ENCODE measurements at places on chromosomes 12 and 14.

GRCh38 chr12:12542286-12542685 is 20.4 kb downstream of the DUSP16 start:
- DNase-seq: no peak

DNA sequence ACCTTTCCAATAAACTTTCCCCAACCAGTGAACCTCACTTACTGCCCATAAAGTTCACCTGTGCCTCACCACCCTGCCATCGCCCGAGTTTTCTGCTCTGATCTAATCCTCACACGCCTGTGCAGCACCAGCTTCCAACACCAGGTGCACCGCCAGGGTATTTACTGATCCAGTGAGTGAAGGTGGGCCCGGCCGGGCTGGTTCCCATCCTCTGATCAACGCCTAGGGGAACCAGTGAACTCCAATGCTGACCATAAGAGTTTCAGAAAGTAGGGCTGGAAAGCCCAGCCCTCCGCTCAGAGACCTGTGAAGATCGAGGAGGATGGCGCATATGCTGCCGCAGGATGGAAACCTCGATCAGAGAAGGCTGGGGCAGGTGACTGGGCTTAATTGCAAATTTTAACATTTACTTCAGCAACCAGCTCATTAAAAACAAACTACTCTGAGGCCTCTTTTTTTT is 685 bp upstream of the MYL6B start:
- peak; percentile 62 for DNase-seq

GRCh38 chr12:117994551-117995438 is 21.7 kb upstream of the RFC5 start:
- DNase-seq: no peak

GRCh38 chr14:101197595-101198397 is 294.3 kb upstream of the RTL1 start:
- DNase-seq: no peak

DNA sequence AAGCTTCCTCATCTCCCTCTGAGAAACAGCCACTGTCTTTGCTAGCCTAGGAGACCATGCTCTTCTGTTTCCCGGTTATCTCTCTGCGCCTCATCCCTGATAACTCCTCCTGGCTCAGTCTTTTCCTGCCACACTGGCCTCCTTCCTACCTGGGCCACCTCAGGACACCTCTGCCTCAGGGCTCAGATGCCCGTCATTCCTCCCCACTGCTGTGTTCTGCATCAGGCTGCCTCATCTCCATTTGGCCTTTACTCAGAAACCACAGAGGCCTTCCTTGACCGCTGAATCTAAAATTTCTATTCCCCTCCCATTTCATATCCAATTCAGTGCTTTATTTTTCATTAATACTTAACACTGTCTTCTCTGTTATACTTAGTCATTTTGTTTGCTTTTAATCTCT is 311.0 kb upstream of the RGS6 start:
- no peak for DNase-seq

GRCh38 chr12:12081836-12082497 is 11.2 kb downstream of the BCL2L14 start:
- DNase-seq: peak; percentile 24

GRCh38 chr14:72052356-72052755 is 120.1 kb downstream of the RGS6 start:
- no peak for DNase-seq

- no peak for DNase-seq
These were observed 114.7 kb upstream of the CCDC175 start for GRCh38 chr14:59691266-59691665.

- DNase-seq: no peak
These were observed 23.0 kb upstream of the TC2N start for GRCh38 chr14:91890291-91890749.

DNA sequence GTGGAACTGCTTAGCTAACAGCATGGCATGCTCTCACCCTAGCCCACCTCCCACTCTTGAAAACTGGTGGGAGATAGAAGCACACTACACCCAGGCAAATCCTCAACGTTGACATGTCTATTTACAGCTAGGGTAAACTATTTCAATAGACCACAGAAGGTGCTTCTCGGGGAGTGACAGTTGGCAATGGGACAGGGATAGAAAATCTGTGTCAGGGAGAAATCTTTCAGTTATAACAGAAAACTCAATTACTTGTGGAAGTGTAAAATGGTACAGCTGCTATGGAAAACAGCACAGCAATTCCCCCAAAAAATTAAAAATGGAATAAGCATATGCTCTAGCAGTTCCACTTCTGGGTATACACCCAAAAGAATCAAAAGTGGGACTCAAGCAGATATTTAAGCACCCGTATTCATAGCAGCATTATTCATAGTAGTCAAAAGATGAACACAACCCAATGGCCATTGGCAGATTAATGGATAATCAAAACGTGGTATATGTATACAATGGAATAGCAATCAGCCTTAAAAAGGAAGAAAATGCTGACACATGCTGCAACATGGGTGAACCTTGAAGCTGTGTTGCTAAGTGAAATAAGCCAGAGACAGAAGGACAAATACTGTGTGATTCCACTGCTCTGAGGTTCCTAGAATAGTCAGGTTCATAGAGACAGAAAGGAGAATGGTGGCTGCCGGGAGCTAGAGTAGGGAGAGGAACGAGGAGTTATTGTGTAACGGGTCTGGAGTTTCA is 92.5 kb downstream of the STAB2 start:
- DNase-seq: no peak

DNA sequence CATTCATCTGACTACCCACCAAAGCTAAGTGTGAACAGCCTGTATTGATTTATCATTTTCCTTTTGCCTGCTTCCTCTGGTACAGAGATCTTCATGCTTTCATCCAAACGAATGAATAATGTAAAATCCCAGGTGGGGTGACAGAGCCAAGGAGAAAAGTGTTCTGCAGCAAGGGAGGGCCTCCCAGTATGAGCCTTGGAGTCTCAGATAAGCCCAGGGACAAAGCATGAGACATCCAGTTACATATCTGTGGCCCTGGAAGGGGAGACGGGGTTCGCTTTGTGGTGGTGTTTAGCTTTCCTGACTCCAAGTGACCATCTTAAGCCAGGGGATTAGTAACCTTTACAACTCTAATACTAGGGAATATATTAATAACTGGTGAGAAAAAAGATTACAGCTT is 177.1 kb downstream of the ETV6 start:
- DNase-seq: no peak

GRCh38 chr12:14284184-14284722 is 81.2 kb upstream of the ATF7IP start:
- DNase-seq: no peak

- no peak for DNase-seq
These were observed 191.9 kb upstream of the PWP1 start for GRCh38 chr12:107493666-107494065.

GRCh38 chr12:13128291-13128965 is 25.0 kb upstream of the GSG1 start:
- no peak for DNase-seq

DNA sequence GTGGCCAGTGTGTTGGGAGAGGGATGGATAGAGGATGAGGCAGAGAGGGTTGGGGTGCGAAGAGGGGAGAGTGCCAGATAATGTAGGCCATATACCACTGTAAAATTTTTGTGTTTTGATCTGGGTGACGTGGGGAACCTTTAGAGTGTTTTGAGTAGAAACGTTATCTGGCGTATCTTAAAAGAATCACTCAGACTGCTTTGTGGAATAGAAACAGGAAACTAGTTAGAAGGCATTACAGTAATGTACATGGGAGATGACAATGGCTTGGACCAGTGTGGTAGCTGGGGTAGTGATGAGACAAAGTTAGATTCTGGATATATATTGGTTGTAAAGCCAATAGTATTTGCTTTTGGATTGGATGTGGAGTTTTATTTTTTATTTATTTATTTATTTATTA is 20.6 kb downstream of the ATF1 start:
- DNase-seq: no peak

- no peak for DNase-seq
These were observed 1158.4 kb upstream of the TMEM132C start for GRCh38 chr12:127108360-127109215.

GRCh38 chr12:45517381-45517780 is 212.1 kb upstream of the ARID2 start:
- DNase-seq: no peak

- DNase-seq: no peak
These were observed 139.3 kb upstream of the ARHGAP5 start for GRCh38 chr14:31937730-31938346.

DNA sequence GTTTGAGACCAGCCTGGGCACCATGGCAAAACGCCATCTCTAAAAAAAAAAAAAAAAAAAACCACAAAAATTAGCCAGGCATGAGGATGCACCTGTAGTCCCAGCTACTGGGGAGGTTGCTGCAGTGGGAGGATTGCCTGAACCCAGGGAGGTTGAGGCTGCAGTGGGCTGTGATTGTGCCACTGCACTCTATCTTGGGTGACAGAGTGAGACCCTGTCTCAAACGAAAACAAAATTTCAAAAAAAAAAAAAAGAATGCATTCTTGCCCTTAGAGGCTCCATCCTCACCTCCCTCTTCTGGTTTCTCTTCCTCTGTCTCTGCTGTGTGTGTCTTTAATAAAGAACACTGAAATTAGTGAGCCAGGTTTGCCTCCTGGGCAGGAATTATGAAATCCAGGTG is 107.8 kb downstream of the VCPKMT start:
- no peak for DNase-seq

- no peak for DNase-seq
These were observed 30.8 kb downstream of the COA8 start for GRCh38 chr14:103593577-103593976.

GRCh38 chr12:95976416-95976832 is 19.7 kb downstream of the HAL start:
- DNase-seq: no peak

- DNase-seq: no peak
These were observed 37.5 kb downstream of the GNG2 start for GRCh38 chr14:51897791-51898355.

- DNase-seq: no peak
These were observed 359.9 kb downstream of the NRXN3 start for GRCh38 chr14:78530078-78530477.

- DNase-seq: no peak
These were observed 15.9 kb downstream of the CFAP251 start for GRCh38 chr12:121934309-121934664.

- no peak for DNase-seq
These were observed 480.7 kb downstream of the TMEM132D start for GRCh38 chr12:129423041-129423580.

GRCh38 chr12:93302331-93303229 is 75.1 kb upstream of the NUDT4 start:
- no peak for DNase-seq

DNA sequence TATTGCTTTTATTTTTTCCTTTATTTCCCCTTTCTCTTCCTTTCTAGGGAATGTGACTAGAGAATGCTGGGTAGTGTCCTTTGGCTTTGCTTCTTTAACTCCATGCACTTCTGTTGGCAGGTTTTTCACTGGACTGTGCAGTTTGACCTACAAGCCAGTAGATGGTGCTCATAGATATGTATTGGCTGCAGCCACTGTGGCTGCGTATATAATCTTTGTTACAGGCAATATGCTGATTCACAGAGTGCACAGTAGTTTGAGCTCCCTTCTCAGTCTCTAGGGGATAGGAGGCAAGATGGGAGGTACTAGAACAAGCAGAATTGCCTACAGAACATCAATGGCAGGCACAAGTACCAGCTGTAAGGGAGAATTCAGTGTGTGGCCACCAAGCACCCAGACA is 503.5 kb downstream of the LRFN5 start:
- DNase-seq: no peak

- no peak for DNase-seq
These were observed 164.3 kb downstream of the GXYLT1 start for GRCh38 chr12:41980390-41980789.

GRCh38 chr12:93712200-93712599 is 35.0 kb downstream of the CRADD start:
- no peak for DNase-seq

DNA sequence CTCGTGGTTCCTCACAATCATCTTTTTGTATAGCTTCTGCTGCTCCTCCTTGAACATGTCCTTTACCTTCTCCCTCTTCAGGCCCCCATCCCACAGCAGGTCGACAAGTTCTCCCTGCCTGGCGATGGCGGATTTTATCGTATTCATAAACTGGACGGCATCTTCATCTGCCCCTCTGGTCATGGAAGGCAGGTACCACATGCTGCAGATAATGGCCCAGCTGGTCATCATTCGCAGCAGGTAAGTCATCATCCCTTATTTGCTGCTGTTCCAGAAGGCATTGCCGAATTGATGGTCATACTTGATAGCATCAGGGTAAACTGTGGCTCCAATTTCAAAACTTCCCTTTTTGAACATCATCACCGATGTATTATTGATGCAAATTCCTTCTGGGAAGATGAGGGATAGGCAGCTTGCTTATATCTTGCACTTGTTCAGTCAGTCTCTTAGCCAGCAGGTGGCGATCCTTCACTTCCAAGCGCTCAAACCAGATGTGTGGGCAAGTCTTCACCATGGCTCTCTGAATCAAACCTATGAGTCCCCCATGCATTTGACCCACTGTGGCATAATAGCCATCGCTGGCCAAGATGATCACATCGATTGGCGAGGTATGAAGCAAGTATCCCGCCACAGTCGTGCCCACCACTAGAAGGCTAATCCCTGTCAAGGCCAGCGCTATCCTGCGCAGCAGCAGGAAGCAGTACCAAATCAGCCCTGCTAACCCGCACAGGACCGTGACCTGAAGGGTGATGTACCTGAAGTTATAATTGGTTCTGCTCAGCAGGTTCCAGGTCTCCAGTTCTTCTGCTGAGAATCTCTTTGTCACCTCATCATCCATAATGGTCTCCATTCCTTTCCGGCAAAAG is 381.5 kb upstream of the STXBP6 start:
- no peak for DNase-seq

DNA sequence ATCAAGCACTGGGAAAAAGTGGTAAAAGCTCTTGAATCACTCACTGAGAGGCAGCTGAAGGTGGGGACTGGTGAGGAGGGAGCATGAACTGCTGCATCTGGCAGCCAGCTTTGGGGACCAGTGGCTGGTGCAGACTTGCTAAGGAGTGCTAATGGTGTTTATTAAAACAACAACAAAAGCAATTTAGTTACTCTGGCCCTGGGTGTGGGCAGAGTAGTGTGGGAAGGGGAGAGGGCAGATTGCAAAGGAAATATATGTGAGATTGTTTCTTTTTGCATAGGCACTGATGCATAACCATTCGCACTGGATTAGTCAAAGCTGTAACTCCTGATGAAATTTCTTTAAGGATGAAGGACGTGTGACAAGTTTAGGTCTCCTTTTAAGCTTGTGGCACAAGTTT is 8.1 kb downstream of the TXNRD1 start:
- no peak for DNase-seq

DNA sequence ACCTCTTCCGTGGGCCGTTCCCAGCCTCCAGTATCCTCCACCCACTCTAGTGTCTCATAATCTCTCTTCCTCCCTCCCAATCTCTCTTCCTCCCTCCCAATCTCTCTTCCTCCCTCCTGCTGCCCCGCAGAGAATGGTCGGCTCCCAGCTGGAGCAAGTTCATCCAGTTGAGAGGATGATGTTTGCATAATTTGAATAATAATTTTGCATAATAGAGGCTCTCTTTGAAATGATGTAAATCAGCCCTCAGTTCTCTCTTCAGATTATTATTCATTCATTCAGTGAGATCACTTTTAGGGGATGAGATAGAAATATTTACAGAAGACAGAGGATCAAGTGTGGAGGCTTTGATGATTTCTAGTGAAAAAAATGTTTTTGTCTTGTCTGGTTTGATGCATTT is 125.0 kb downstream of the PTPN11 start:
- DNase-seq: no peak

GRCh38 chr12:14701809-14702568 is 5.6 kb upstream of the GUCY2C start:
- no peak for DNase-seq

All from NCI-H1930 (cell line).